ENCODE measurements at places on chromosomes 2 and 18.

- DNase-seq = no peak
Measured at GRCh38 chr18:66795051-66795450, 191.2 kb upstream of the CDH19 start.

DNA sequence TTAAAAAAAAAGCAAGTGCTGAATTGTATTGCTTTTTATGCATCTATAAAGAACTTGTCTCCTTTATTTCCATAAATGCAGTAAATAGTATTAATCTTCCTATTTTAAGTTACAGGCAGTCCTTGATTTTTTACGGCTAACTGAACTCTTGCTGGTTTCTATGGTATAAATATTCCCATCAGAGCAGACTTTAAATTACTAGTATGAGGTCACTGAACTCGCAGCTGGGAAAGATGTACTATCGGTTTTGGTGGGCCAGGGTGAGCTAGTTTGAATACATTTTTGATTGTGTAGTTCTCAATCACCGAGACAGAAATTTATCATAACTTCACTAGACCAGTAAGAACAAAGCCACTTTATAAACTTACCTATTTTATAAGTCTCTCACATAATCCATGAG, 20.9 kb upstream of the KDSR start:
- no peak for DNase-seq

GRCh38 chr2:229180658-229181057, 90.4 kb downstream of the PID1 start:
- DNase-seq = no peak

DNA sequence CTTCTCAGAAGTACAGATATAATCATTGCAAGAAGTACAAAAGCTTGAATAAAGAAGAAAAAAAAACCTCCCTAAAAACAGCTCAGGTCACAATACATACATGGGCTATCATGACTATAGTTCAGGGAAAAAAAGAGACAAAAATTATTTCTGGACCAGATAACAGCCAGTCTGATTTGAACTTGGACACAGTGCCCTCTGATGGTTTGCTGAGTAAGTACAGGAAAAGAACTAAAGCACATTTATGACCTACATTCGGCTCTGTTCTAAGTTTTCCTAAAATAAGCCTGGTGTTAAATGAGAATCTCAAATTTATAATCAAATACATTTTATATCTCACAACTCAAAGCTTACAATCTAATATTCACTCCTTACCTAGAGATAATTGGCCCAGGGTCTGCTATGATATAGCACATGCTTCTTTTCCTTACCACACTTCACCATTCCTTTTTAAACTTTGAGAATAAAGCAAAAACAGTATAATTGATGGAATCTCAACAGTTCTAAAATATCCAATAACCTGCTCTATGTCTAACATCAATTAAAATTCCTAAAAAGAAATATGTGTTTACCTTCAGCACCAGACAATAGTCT, 81.1 kb downstream of the RAPH1 start:
- DNase-seq = peak; percentile 16

DNA sequence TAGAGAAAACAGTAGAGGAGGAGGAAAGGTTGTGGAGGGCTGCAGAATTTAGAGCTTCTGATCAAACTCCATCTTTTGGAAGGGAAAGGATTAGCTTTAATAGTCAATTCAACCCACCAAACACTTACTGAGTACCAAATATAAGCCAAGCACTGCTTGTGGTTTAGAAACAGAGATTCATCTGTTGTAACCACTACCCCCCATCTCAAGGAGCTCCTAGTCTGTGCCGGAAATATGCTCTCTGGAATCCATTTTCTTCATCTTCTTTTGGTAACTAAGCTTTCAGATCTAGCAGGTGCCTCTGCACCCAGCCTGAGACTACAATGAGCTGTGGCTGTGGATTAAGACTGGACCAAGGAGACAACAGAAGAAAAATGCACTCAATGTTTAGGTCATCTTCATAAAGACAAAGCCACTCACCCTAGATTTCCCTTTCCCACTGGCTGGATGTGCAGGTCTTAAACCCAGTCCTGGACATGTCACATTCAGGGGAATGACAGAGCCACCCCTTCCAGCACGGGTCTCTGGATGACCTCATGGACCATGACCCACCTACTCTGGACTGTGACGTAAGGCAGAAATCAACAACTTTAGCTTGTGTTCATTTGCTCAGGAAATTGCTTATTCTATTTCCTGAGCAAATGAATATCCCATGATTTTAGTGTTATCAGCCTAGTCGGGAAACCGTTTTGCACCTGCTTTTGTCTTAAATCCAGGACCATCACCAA, 52.9 kb downstream of the EPB41L3 start:
- DNase-seq = no peak

- DNase-seq = no peak
Measured at GRCh38 chr2:40300391-40300790, 151.5 kb downstream of the SLC8A1 start.

DNA sequence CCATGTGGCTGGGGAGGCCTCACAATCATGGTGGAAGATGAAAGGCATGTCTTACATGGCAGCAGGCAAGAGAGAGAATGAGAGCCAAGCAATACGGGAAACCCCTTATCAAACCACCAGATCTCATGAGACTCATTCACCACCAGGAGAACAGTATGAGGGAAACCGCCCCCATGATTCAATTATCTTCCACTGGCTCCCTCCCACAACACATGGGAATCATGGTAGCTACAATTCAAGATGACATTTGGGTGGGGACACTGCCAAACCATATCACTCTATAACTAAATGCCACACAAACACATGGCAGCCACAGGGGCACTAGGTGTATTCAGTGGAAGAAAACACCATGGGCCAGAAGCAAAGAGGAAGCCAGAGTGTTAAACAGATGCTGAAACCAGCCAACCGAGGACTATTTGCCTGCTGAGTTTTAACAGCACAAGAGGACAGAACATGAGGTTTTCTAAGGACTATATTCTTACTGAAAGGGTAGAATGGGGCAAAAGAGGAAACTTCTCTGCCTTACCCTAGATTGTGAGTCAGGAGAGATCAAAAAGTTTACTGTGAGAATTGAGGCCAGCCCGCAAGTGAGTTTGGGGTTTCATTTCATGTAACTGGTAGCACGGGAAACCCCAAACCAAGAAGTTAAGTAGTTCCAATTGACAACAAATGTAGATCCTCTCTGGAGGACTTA, 49.2 kb downstream of the SIGLEC15 start:
- no peak for DNase-seq

DNA sequence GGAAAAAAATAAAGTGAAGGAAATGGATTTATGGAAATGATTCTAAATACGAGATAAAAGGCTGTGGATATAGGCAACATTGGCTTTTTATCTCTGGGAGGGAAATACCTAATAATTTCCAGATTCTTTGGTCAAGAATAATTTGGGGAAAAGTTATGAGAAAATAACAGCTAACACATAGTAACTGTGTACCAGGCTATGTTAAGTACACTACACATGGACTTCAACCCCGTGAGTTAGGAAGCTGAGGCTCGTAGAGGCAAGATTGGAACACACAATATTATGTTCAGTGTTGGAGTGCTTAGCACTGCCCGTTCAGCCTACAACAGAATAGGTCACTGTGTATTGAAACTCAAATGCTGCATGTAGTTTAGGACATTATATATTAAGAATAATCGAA, 34.3 kb upstream of the GPD2 start:
- no peak for DNase-seq

DNA sequence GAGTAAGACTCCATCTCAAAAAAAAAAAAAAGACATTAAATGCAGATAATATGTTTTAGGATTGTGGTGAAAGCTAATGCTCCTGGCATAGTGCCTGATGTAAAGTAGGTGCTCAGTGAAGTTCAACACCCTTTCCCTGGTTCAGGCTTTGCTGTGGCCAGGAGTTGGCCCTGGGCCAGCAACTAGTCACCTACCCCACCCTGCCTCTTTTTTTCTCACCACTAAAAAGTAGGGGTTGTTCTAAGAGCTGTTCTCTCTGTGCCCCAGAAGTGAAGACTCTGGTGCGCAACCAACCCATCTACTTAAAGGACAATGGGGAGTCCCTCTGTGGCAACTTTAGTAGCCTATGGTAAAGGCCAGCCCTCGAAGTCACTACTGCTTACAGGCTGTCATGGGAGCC, 75.9 kb downstream of the DNMT3A start:
- no peak for DNase-seq

GRCh38 chr2:6683516-6683915, 182.2 kb downstream of the CMPK2 start:
- no peak for DNase-seq

- no peak for DNase-seq
Measured at GRCh38 chr2:144452169-144452988, 67.5 kb downstream of the ZEB2 start.

- DNase-seq = no peak
Measured at GRCh38 chr2:119305497-119306195, 61.0 kb downstream of the C2orf76 start.

- DNase-seq = no peak
Measured at GRCh38 chr2:149409506-149409905, 79.1 kb downstream of the LYPD6 start.

GRCh38 chr2:147027436-147027835, 817.4 kb upstream of the ACVR2A start:
- DNase-seq = no peak

DNA sequence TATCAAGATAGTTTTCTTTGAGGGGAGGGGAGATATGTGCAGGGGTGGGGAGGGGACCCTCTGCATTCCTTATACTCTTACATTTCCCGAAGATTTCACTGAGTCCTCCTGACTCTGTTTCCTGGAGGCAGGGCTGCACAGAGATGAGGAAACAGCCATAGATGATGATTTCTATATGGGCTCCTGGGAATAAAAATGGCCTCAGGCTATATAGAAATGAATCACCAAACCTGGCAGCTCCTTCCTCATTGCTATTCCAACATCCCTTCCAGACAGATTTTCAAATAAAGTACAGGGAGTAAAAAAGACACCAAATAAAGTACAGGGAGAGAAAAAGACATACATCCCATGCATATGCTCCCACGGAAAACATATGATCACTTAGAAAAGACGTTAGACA, 474.8 kb upstream of the RAB6C start:
- no peak for DNase-seq

- no peak for DNase-seq
Measured at GRCh38 chr18:43914018-43914417, 636.7 kb upstream of the SYT4 start.

- DNase-seq = no peak
Measured at GRCh38 chr2:119004602-119005001, 62.6 kb downstream of the MARCO start.

GRCh38 chr2:13193075-13193474, 476.3 kb downstream of the TRIB2 start:
- no peak for DNase-seq

DNA sequence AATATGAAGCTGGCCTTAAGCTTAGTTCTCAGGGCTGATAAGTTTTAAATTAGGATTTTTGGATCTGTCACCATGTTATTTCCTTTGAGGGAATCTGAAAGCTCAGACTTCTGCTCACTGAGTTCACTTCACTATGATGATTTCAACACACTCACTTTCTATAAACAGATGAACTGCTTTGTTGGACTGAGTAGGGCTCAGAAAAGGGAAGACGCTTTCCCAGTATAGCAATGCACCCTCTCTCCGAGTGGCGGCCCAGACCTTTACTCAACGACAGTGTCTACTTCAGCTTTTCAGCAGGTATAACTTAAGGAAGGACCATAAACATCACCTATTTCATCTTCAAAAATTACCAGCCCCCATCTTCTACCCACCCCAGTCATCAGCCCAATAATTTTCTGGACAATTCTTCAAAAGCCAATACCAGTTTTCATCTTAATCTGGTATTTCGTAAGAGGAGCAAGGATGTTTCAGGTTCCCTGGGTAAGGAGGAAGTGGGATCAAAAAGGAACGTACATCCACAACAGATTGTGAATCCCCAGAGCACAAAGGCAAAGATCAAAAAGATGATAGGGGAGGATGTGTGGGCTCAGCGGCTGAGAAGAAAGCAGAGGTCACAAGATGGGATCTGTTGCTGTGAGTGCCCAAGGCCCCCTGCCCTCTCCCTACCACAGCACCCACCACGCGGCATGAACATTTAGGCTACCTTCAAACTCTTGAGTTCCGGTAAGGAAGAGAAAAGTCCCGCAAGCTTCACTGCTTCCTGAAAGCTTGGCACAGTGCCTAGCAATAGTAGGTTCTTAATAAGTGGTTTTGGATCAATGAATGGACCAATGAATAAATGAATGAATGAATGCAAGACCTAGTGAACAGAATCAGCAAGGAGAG, 41.9 kb downstream of the LPIN2 start:
- no peak for DNase-seq

DNA sequence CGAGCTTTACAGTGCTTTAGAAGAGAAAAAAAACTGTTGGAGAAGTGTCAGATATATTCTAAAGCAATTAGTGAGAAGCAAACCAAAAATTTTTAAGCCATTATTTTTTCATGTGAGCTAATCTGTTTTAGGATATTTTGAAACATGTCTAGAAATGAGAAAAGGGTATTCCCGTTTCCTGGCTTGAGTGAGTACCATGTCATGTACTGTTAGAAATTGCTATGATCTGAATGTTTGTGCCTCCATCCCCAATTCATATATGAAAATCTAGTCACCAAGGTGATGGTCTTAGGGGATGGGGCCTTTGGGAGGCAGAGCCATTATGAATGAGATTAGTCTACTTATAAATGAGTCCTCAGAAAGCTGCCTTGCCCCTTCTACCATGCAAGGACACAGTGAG, 493.3 kb upstream of the GCFC2 start:
- DNase-seq = no peak

Data from NCI-H774 (cell line).